ENCODE measurements at places on chromosomes 1 and 21.
A peak's percentile ranks its signal among the peaks of the same experiment; 100 is the strongest.

DNA sequence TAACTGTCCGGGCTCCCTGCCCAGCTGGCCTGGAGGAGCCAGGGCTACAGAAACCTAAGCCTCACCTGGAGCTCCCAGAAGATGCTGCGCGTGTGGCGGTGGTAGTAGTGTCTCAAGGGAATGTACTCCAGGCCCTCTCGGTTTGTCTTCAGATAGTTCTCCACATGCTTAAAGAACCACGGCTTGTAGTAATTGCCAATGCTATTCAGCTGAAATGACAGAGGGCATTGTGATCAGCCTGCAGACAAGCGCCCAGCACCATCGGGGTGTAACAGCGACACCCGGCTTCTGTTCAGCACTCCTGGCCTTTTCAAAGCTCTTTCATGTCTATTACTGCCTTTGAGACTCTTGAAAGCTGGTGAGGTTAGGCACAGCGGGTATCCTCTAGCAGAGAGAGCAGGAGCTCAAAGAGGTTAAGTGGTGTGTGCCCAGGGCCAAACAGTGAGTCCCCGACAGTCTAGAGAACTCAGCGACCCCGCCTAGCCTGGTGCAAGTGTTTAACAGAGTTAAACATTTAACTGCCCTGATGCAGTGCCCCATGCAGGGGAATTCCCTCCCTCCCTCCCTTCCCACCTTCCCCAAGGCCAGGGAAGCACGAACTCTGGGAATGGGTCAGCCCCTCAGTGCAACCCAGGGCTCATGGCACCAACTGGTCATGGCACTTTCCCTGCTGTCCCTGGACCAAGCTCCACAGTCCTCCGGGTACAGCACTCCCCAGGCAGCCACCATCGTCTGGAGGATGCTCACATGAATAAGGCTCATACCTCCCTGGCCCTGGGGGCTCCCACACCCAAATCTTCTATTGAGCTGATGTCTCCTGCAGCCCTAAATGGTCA lies 21.5 kb downstream of the DHCR24 start:
- no peak for DNase-seq

DNA sequence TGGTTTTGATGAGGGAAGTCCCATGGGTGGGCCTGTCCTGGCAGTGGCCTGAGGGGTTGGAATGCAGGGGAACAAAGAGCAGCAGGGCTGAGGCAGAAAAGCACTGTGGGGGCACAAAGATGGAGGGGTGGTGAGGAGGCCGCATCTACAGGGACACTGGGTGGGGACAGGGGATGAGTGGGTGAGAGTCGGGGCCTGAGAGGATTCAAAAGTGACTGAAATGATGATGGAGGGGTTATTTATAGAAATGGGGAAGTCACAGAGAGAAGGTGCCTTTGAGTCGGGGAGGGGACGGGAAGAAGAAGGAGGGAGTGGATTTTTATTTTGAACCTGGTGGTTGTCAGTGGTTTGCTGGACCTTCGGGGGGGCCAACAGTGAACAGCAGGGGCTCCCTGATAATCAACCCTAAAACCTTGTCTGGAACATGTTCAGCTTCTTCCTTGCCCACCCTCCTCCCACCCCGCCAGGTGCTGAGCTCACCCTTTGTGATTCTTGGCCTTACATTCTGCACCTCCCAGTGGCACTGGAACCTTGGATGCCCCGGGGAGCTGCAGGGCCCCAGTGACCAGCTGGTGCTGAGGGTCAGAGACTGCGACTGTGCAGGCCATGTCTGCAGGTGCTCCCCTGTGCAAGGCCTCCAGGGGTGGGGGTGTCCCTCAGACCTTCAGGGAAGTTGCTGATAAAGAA lies 42.9 kb downstream of the IER5 start:
- no peak for DNase-seq

GRCh38 chr1:70915258-70916033 lies 132.2 kb downstream of the PTGER3 start:
- DNase-seq, result no peak

DNA sequence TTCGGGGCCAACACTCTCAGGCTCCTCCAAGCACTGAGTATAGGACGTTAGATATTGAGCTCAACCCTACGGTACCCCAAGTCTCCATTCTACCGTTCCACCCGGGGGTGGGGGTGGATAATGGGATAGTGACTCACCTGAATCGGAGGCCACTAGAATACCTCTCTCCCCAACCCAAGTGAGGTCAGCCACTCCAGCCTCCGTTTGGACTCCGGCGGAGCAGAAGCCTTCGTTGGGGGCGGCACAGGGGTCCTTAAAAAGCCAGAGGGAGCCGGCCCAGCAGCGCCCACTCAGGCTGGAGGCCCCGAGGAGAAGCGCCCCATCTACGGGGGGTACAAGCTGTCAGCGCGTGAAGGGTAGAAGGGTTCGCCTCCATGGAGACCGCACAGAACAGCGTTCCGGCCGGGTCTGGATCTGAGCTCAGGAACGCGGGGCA lies 556 bp downstream of the WDR77 start:
- no peak for DNase-seq

GRCh38 chr1:59126366-59126765 lies 170.5 kb upstream of the FGGY start:
- DNase-seq, result no peak

DNA sequence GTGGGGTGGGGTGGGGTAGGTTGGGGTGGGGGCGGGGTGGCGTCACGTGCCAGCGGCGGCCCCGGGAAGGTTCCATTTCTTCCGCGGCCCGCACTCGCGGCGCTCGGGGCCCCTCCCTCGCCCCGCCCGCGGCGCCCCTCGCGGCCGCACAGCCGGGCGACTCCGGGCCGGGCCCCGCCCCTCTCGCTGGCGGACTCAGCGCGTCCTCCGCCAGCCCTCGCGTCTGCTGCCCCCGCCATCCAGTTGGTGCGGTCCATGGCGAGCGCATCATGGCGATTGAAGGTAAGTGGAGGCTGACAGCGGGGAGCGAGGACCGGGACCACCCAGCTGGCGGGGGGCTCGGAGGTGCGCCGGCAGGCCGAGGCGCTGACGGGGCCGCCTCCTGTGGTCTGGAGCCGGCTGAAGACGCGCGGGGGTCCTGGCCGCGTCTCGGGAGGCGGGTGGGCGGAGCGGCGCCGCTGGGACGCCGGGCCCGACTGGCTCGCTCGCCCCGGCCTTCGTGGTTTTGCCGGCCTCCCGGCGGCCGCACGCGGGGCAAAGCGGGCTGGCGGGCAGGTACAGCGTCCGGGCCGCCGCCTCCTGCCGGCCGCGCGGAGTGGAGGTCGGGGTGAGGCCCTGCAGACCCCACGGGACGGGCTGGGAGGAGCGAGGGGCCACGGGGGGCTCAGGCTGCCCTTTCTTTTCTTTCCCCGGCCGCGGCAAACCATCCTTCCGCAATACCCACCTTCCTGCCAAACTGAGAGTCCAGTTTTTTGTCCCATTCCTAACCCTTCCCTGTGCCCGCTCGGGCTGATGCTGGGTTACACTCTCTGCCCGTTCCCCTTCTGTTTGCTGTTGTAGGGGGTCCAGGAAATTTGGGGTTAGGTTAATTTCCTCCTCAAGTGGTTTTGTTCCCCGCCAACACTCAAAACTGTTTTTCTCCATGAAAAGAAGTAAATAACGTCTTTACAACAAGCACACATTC lies at the start of gene SYT14:
Gene SYT14, plus strand, starts transcription at position 222 of the 964 bp plus-strand sequence. Its CDS starts 48 bp downstream, at position 270.
- no peak for DNase-seq

- DNase-seq, result no peak
Measured at GRCh38 chr1:8017495-8018197, 8.5 kb downstream of the ERRFI1 start.

DNA sequence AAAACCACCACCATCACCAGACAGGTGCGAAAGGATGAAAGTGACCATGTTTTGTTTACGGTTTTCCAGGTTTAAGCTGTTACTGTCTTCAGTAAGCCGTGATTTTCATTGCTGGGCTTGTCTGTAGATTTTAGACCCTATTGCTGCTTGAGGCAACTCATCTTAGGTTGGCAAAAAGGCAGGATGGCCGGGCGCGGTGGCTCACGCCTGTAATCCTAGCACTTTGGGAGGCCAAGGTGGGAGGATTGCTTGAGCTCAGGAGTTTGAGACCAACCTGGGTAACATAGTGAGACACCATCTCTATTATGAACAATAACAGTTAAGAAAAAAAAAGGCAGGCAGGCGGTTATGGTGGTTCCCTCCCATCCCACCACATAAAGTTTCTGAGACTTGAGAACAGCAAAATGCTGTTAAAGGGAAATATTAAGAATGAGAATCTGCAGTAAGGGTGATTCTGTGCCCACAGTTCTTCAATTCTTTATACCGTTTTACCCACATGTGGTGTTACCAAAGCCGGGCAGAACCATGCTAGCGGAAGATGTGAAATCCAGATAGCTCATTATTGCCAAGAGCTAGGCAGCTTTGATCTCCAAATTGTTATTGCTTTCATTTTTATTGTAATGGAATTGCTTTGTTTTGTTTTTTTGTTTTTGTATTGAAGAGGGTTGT lies 34.5 kb upstream of the TDRD10 start:
- no peak for DNase-seq

GRCh38 chr1:73736125-73736524 lies 461.9 kb downstream of the LRRIQ3 start:
- no peak for DNase-seq

GRCh38 chr1:118253053-118253915 lies 68.3 kb upstream of the SPAG17 start:
- DNase-seq, result no peak

- DNase-seq, result no peak
Measured at GRCh38 chr1:153617663-153618062, 1.5 kb upstream of the S100A14 start.

DNA sequence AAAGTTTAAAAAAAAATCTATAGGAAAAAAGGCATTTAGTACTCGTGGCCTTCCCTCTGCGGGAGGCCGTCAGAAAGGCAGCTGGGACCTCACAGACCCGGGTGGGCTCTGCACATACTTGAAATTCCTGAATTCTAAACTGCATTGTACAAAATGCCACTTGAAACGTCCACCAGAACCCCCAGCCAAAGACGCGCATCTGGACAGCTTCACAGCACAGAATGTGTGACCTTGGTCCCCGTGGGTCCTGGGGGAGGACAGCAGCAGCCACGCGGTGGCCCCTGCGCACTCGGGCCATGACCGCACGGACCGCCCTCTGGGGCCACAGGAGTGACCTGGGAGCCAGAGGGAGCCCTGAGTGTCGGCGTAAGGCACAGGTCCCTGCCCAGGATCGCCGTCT lies 20.6 kb upstream of the MRPS14 start:
- DNase-seq, result no peak

GRCh38 chr1:113976609-113977278 lies 2.5 kb upstream of the OLFML3 start:
- peak; percentile 51 for DNase-seq

DNA sequence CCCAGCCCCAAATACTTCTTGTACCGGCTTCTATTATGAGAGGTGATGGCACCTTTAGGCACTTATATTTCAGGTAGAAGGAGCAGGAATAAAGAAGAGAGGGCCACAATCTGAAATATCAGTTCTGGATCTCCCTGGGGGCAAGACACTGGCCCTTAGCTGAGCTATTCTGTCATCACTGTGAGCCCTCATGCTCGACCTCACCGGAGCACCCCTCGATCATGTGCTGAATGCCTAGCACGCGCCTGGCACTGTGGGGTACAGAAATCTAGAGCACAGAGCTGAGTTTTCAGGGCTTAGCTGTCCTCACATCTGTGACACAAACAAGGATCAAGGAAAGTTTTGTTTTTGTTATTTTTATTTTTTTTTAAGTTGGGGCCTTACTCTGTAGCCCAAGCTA lies 7.6 kb upstream of the MX1 start:
- DNase-seq, result no peak

DNA sequence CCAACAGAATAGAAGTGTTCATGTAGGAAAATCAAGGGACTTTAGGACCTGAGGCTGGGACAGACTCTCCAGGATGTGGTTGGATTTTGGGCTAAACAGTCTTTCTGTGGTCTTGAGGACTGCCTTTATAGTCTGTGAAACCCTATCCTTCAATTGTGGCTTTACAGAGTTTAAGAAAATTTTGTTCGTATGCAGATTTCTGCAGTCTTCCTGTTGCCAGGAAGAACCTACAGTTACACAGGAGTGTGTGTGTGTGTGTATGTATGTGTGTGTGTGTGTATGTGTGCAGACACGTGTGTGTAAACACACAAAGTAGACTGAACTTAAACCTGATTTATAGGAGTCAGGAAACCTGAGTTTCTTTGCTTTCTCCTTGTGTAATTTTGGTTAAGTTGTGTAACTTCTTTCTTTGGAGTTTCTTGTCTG lies 22.8 kb downstream of the NEK7 start:
- no peak for DNase-seq

DNA sequence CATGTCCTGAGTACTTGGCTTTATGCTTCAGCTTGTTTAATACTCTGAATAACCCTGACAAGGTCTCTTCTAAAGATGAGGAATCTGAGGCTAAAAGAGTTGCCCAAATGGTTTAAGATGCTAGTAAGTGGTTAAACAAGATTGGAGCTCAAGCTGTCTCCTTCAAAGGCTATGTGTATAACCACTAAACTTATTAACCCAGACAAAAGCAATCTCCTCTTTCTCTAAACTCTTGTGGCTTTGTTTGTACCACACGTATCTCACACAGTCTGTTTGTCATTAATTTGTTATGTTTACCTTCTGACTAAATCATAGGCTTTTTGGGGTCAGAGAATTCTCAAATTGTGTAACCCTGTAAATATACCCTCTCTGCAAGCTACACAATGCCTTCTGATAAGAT lies 89.9 kb downstream of the HMCN1 start:
- no peak for DNase-seq

DNA sequence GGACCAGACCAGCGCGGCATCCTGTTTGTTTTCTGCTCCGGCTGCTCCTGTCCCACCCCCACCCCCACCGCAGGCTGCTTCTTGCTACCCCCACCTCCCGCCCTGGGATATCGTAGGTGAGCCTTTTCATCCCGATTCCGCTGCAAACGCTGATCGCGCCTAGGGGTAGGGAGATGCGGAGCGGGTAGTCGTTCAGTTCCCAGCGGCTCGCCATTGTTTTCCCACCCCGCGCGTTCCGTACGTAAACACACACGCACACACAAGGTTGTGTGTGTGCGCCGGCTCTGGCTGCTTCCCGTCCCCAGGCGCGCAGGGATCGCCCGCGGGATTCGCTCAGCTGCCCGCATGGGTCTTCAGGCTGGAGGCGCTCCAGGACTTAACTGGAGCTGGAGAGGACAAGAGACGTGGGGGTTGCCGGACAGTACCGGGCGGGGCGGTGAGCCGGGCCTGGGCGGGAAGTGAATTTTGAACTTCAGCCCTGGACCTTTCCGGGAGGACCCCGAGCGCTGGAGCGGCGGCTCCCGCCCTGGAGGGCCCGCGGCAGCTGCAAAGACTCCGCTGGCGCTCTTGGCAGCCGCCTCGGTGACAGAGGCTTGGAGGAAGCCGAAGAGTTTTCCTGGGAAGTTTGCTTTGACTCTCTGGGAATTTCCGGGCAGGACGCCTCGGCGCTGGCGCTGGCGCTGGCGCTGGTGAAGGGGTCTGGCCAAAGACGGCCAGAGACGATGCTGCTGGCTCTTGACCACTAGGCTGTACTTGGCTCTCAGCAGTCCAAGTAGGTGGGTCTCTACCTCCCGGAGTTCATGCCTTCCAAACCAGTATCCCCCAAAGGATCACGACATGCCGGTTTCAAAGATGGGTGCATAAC lies 1.6 kb downstream of the SOX13 start:
- no peak for DNase-seq

- DNase-seq, result no peak
Measured at GRCh38 chr1:153352523-153352922, 3.9 kb upstream of the PGLYRP4 start.

GRCh38 chr1:226355669-226356551 lies 46.9 kb upstream of the LIN9 start:
- no peak for DNase-seq

GRCh38 chr1:21496886-21497285 lies 12.3 kb upstream of the ALPL start:
- DNase-seq, result no peak

Measured in kidney epithelial cell (primary cell).